ENCODE measurements at places on chromosomes 12 and 14. TPM values are rescaled to one million over a fixed set of nuclear protein-coding genes. Genes with fewer than 3 reads are reported as not detected.

- no peaks in the 10 kb centered on the region for H3K36me3 ChIP-seq
- no peak overlapping the region for H3K27ac ChIP-seq
- H3K4me1 ChIP-seq: no peaks in the 10 kb centered on the region
- H3K4me3 ChIP-seq: no peak overlapping the region
Measured at GRCh38 chr12:79367032-79367589, 323.7 kb downstream of the PAWR start.

Gene PAN2
- 41.4 TPM for polyA plus RNA-seq

- H3K27ac ChIP-seq: no peak overlapping the region
- H3K27me3 ChIP-seq: peaks cover 27% of the 10 kb centered on the region
- H3K36me3 ChIP-seq: no peaks in the 10 kb centered on the region
- no peak overlapping the region for H3K4me3 ChIP-seq
- no peak for DNase-seq
Measured at GRCh38 chr12:4859478-4860210, 50.1 kb upstream of the KCNA1 start.

DNA sequence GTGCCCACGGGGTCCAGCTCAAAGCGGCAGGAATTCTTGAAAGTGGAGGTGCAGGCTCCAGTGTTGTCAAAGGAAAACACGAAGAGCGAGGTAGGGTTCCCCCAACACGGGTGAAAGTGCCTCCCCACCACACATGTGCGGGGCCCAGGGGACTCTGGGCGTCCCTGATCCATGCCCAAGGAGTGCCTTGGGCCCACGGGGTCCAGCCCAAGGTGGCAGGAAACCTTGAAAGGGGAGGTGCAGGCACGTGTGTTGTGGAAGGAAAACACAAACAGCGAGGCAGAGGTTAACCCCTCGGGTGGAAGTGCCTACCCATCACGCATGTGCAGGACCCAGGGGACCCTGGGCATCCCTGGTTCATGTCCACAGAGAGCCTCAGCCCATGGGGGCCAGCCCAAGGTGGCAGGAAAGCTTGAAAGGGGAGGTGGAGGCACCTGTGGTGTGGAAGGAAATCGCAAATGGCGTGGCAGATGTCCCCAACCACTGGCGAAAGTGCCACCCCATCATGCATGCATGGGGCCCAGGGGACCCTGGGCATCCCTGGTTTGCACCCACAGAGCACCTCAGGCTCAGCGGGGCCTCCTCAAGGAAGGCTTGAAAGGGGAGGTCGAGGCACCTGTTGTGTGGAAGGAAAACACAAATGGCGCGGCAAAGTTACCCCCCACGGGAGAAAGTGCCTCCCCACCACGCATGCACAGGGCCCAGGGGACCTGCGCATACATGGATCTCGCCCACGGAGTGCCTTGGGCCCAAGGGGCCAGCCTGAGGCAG lies 584.6 kb downstream of the ALG10 start:
- no peaks in the 10 kb centered on the region for H3K27me3 ChIP-seq
- H3K27ac ChIP-seq: no peak overlapping the region
- no peak for DNase-seq
- no peaks in the 10 kb centered on the region for H3K4me1 ChIP-seq

DNA sequence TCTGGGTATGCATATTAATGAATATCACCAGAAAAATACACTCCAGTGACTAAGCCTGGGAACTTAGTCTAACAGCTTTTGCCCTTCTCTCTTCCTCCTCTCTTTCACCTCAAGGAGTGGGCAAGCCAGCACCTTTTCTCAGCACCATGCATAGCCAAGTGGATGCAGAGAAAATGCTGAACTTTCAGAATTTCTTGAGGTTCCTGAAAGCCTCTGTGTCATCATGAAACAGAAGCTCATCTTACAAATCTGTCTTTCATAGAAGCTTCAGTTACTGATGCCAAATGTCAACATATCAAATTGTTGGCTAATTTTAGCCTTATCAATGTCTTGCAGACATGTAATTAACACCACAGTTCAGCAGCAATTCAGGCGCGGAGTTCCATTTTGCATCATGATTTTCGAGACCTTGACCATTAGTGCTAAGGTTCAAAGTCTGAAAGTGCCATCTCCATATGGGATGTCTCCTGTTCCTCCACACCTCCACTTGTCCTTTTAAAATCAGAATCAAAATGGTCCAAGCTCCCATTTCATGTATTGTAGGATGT lies 51.1 kb upstream of the RPH3A start:
- H3K27me3 ChIP-seq: no peaks in the 10 kb centered on the region
- H3K4me1 ChIP-seq: no peaks in the 10 kb centered on the region
- H3K4me3 ChIP-seq: no peak overlapping the region
- DNase-seq: no peak
- H3K27ac ChIP-seq: no peak overlapping the region
- H3K36me3 ChIP-seq: no peaks in the 10 kb centered on the region

Gene SLC35E3
- polyA plus RNA-seq: 0.27 TPM

- H3K4me3 ChIP-seq: no peak overlapping the region
- no peaks in the 10 kb centered on the region for H3K27me3 ChIP-seq
- H3K36me3 ChIP-seq: no peaks in the 10 kb centered on the region
- DNase-seq: no peak
- no peak overlapping the region for H3K27ac ChIP-seq
Measured at GRCh38 chr12:38662829-38663228, 242.6 kb downstream of the CPNE8 start.

DNA sequence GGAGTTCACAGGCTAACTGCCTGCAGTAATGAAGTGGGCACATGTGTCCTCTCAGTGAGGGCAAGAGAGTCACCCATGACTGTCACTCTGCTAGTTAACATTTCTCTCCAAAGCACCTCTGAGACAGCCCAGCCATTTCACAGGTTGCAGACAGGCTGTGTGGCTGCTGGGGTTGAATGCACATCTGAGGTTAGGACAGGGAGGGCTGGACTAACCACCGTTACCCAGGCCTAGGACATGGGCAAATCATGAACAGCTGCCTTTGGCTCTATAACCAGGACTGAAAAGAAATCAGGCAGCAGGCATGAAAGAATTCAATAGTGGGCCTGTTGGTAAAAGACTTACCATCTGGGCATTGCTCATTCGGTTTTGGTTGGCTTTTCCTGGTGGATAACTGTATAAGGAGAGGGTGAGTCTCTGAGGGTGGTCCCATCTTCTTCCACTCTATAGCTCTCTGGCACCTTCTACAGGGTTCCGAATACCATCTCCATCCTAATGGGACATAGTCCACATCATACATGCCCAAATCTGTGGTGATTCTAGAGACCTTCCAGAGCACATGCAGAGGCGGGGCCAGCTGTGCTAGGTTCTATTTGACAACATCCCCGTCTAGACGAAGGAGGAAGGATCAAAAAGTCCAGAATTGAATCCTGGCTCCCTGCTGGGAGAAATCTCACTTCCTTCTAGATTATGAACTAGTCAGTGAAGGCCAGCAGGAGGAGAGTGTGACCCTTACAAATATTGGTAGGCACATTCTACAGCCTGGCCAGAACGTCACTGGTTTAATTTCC lies 10.8 kb downstream of the CRACR2A start:
- H3K4me1 ChIP-seq: no peaks in the 10 kb centered on the region
- H3K4me3 ChIP-seq: no peak overlapping the region
- no peaks in the 10 kb centered on the region for H3K36me3 ChIP-seq
- H3K27me3 ChIP-seq: no peaks in the 10 kb centered on the region
- DNase-seq: no peak

DNA sequence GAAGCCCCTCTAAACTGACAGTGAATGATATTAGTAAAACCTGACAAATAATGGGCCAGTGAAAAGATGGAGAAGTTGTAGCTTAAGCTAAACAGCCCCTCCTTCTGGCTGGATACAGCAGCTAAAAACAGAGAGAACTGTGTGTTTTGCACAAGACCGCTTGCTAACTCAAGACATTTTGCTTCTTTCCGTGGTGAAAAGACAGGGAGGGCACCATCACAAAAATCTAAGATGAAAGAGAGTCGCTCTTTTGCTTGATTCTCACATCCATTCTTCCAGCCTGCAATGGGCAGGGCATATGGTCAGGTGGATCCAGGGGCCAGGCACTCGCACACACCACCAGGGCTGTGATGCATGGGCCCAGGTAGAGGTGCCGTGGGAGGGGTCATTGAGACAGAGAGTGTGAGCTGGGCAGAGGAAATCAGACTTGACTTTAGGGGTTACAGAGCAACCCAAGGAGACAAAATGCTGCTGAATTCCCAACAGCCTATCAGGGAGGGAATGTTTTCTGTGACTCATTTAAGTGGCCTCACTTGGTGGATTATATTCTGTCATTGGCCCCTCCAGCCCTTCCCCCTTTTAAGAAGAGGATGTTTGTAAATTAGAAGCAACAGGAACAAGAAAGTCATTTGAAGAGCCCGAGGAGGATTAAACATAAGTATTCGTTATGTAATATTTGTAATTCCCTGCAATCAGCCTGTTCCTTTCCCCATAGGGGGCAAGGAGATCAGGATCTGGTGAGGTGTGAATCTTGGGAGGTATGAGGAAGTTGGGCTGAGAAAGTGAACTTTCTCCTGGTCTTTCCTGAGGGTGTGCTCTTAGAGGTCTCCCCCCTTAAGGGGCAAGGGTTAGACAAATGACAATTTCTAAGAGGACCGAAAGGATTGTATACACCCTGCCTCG lies 12.3 kb downstream of the EMP1 start:
- H3K36me3 ChIP-seq: no peaks in the 10 kb centered on the region
- H3K4me1 ChIP-seq: peaks cover 8% of the 10 kb centered on the region
- H3K27me3 ChIP-seq: no peaks in the 10 kb centered on the region
- peak overlapping the region; percentile 15 for H3K27ac ChIP-seq

Gene SLC16A7
- under 0.01 TPM for polyA plus RNA-seq

DNA sequence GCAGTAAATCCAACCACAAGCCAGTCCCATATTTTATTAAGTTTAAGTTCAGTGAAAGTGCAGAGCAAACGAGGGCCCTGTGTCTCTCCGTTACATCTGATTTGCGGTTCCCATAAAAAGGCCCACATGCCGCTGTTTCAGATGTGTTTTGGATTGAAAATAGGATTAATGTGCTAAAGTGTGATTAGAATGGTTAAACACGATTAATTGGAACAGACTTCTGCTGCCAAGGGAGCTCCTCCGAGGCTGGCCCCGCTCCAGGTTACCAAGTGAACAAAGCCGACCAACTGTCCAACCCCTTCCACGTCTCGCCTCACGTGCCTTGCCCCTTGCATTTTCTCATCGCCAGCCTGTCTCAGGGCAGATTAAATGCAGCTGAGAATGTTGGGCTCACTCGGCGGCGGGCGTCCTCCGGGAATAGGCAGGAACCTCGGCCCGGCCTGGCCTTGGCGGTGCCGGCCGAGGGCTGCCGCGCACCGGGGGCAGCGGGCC lies 166.5 kb upstream of the GSC start:
- H3K4me1 ChIP-seq: no peaks in the 10 kb centered on the region
- no peaks in the 10 kb centered on the region for H3K27me3 ChIP-seq
- no peaks in the 10 kb centered on the region for H3K36me3 ChIP-seq
- H3K4me3 ChIP-seq: no peak overlapping the region
- no peak overlapping the region for H3K27ac ChIP-seq

GRCh38 chr12:6917491-6918231 lies 3.3 kb downstream of the ENO2 start:
- H3K27me3 ChIP-seq: peaks cover 27% of the 10 kb centered on the region
- H3K4me1 ChIP-seq: peaks cover 13% of the 10 kb centered on the region
- H3K4me3 ChIP-seq: no peak overlapping the region
- H3K36me3 ChIP-seq: no peaks in the 10 kb centered on the region
- H3K27ac ChIP-seq: no peak overlapping the region

DNA sequence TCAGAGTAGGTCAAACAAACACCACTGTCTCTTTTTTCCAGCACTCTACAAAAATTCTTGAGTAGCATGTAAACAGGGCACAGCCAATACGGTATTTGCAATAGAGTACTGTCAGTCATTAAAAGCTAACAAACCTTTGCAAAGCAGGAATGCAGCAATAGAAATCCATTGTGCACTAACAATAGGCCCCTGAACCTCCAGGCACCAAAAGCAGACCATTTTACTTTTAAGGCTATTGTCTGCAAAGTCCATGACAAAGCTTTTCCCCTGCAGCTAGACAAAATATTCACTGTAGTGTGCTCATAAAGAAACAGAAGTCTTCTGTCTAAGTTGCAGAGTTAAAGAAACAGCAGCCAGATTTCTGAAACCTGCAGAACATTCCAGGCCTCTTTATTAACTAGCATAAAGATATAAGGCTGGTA lies 191.9 kb downstream of the SOX5 start:
- no peaks in the 10 kb centered on the region for H3K27me3 ChIP-seq
- peak; percentile 2 for DNase-seq
- H3K27ac ChIP-seq: no peak overlapping the region
- no peak overlapping the region for H3K4me3 ChIP-seq
- no peaks in the 10 kb centered on the region for H3K36me3 ChIP-seq

GRCh38 chr12:123367511-123367910 lies 2.9 kb upstream of the SBNO1 start:
- H3K27me3 ChIP-seq: no peaks in the 10 kb centered on the region
- H3K27ac ChIP-seq: no peak overlapping the region
- H3K4me3 ChIP-seq: no peak overlapping the region
- H3K4me1 ChIP-seq: no peaks in the 10 kb centered on the region

GRCh38 chr12:64318605-64319004 lies 72.0 kb downstream of the C12orf56 start:
- no peaks in the 10 kb centered on the region for H3K36me3 ChIP-seq
- no peak for DNase-seq
- no peaks in the 10 kb centered on the region for H3K4me1 ChIP-seq
- no peak overlapping the region for H3K27ac ChIP-seq
- no peaks in the 10 kb centered on the region for H3K27me3 ChIP-seq

Gene TMEM253
- polyA plus RNA-seq: 245 TPM

DNA sequence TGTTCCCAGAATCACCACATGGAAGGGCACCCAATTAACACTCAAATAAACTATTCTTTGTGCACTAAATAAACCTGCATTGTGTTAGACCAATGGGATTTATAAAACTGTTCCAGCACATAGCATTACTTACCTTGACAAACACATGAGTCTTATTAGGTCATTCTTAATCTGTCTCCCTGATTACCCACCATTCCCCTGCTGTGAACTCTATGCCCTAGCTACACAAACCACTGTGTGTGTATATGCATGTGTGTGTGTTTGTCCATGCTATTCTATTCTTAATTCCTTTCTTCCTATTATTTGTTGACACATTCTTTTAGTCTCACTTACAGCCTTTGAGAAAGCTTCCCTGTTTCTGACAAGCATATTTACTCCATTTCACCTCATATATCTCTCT lies 303.6 kb upstream of the GARIN6 start:
- no peaks in the 10 kb centered on the region for H3K27me3 ChIP-seq
- no peaks in the 10 kb centered on the region for H3K4me1 ChIP-seq
- no peak for DNase-seq
- H3K36me3 ChIP-seq: no peaks in the 10 kb centered on the region
- no peak overlapping the region for H3K4me3 ChIP-seq

- no peaks in the 10 kb centered on the region for H3K27me3 ChIP-seq
- H3K36me3 ChIP-seq: no peaks in the 10 kb centered on the region
- H3K4me3 ChIP-seq: no peak overlapping the region
- H3K27ac ChIP-seq: no peak overlapping the region
- no peak for DNase-seq
Measured at GRCh38 chr12:41605545-41606305, 417.6 kb downstream of the PDZRN4 start.
